ENCODE measurements at places on chromosomes 7 and 10.

GRCh38 chr7:159151231-159151630 is 6.6 kb upstream of the VIPR2 start:
- DNase-seq: no peak

DNA sequence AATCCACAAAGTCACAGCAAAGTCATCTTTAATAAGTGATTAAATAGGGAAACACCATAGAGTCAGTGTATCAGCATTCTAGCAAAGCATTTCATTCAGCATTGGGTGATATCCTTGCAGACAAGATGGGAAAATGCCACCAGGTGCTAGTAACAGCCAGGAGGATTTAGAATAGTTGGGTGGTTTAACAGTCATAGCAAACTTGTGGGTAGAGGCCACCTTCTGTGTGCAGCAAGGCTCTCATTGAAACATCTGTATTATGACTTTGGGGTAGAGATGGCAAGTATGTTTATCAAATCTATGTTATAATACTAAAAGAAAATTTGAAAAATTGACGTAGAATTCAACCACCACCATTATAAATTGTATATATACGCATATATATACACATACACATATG is 26.4 kb upstream of the ADO start:
- no peak for DNase-seq

GRCh38 chr10:132841615-132841975 is 55.6 kb upstream of the NKX6-2 start:
- DNase-seq: no peak

GRCh38 chr10:63711867-63712716 is 190.9 kb downstream of the REEP3 start:
- peak; percentile 87 for DNase-seq

GRCh38 chr7:136174477-136175125 is 197.4 kb upstream of the MTPN start:
- DNase-seq: no peak

DNA sequence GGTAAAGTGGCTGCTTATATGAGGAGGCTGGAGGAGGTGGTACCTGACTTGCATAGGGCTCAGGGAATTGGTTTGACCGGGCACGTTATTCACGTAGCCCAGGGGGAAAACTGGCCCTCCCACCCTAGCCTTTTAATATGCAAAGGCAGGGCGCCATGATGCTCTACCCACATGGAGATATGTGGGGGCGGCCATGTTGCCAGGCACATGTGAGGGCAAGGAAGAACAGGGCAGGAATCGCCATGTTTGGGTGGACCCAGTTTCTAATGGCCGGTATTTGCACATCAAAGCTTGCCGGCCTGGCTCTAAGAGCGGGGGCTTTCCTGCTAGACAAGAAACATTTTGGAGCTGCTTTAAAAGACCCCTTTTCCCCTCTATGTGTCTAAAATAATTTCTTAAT is 949.7 kb upstream of the C7orf33 start:
- DNase-seq: no peak

- no peak for DNase-seq
Observed at GRCh38 chr7:13139436-13139835, 452.0 kb downstream of the ARL4A start.

DNA sequence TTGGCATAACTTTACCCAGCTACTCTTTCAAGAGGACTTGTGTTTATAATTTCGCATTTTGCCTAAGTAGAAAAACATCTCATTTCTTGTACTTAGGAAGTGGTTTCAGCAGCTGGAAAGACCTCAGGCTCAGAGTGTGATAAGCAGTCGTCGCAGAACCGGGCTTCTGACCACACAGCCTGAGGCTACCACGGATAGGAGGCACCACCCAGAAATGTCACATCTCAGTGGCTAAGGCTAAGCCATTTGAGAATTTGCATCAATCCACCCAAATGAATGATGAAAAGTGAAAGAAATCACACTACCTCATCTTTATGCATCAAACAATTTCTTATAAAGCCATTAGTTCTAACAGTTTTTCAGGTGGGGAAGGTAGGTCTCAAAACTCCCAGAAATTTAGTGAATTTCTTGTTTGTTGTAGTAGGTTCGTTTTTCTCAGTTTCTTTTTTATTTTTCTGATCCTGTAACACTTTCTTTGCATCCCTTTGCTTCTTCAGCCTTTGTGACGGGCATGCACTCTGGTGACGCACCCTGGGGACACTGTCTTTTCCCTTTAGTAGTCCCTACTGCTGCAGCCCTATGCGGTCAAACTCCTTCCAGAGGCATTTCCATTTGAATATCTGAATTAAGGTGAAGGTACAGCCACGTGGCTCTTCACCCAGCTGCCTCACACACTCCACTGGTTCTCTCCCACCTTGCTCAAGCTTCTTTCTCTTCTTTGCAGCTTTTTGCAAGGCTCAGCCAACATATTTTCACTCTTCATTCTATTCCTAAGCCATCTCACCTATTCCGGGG is 68.5 kb downstream of the MAP3K8 start:
- DNase-seq: no peak

GRCh38 chr10:6516281-6516928 is 63.7 kb downstream of the PRKCQ start:
- no peak for DNase-seq

DNA sequence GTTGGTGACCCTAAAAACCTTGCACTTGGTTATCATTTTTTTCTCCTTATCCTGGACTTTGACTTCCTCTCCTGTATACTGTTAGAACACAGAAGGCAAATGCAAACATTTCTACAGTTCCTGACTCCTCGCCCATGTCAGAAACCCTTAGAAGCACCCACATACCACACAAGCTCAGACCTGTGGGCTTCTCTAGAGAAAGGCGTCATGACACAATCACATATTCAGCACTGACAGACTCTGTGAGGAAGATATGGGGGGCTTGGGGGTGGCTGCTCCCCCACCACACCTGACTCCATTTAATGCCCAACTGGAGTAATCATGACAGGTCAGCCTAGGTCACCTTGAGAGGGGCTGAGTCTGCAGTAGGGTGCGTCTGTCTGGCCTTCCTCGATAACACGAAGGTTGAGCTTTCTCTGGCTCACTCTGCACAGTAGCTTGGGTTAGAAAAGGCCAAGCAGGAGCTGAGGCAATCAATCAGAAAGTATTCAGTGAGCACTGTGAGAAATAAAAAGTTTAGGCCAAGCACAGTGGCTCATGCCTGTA is 50.9 kb downstream of the CCDC3 start:
- no peak for DNase-seq

GRCh38 chr10:117818721-117819120 is 228.0 kb downstream of the RAB11FIP2 start:
- DNase-seq: no peak

DNA sequence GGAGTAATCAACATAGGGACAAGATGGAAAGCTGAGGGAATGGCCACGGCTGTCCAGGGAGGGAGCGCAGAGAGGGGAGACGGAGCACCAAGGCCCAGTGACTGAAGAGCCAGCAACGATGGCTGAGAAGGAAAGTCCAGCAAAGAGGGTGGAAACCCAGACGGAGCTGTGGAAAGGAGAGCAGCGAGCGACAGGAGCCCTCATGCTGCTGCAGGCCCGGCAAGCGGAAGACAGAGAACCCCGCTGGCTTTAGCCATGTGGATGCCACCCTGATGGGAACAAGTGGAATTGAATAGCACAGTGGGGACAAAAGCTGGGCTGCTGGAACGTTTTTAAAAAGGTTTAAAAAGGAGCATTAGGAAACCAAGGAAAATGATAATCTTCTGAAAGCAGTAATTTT is 82.9 kb upstream of the DDC start:
- no peak for DNase-seq

DNA sequence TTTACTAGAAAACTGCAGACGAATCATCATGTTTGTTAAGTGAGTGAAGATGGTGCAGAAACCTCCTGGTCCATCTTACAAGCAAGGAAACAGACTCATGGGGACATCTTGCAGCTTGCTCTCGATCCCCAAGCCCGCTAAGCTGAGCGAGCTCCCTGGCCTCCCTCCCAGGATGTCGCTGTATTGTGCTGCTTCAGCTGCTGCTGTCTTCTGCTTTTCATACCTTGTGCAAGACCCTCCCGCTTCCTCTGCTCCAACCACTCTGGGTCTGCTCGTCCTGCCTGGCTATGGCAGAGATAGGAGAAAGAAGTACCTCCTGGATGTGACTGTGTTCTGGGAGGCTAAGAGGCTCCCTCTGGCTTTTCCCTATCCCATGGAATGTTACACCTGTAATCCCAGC is 285.2 kb upstream of the FZD8 start:
- no peak for DNase-seq

GRCh38 chr7:116348346-116348745 is 138.0 kb downstream of the TES start:
- DNase-seq: no peak

DNA sequence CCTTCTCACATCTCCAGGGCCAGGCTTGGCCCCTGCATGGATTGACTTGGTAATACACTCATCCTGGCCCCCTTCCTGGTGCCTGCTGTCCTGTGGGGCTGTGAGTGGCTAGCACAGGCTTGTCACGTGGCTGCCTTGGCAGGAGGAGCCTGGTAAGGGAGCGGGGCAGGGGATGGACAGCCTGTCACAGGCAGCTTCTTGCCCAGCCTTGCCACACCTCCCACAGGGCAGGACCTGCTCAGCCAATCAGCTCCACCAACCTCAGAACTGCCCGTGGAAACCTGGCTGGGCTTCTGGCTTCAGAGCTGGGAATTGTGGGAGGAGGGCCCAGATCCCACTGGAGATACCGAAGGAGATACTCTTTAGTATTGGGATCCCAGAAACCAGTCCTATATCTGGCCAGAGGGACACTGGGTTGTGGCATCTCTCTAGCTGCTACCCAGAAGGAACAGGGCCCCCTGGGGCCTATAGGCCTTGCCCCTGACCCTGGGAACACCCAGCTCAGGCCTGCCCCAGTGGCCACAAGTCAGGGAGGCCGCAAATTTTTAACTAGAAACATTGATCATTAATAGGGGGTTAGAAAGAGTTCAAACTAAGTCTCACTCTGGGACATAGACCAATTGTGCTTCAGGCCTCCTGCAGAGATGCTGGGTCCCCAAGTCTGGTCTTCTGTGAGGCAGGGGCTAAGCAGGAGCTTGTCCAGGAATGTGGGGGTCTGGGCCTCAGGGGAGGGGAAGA is at the start of gene HOGA1:
HOGA1 (plus strand) TSS at position 330 of the 738 bp plus-strand sequence; CDS start at position 645, 315 bp downstream.
- DNase-seq: no peak

DNA sequence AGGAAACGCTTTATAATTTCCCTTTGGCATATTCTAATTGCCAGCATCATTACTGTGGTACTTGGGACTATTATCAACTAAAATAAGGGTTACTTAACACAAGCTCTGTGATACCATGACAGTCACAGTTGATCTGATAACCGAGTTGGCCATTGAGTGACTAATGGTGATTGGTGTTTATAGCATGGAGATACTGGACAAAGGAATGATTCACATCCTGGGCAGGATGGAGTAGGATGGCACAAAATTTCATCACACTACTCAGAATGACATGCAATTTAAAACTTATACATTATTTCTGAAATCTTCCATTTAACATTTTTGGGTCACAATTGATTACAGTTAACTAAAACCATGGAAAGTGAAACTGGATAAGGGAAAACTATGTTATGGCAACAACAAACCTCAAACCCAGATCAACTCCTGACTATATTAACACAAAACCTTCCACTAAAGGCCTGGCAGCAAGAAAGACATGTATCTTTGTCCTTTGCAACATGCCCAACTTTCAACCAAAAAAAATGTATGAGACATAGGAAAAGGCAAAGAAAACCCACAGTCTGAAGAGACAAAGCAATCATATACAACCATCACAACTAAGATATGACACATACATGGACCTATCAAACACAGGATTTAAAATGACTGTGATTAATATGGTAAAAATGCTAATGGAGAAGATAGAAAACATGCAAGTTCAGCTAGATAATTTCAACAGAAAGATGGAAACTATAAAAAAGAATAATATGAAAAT is 208.5 kb upstream of the NRP1 start:
- DNase-seq: no peak

- no peak for DNase-seq
Observed at GRCh38 chr7:80273327-80273726, 138.7 kb downstream of the GNAI1 start.

GRCh38 chr10:96891840-96892239 is 59.7 kb downstream of the LCOR start:
- DNase-seq: no peak

DNA sequence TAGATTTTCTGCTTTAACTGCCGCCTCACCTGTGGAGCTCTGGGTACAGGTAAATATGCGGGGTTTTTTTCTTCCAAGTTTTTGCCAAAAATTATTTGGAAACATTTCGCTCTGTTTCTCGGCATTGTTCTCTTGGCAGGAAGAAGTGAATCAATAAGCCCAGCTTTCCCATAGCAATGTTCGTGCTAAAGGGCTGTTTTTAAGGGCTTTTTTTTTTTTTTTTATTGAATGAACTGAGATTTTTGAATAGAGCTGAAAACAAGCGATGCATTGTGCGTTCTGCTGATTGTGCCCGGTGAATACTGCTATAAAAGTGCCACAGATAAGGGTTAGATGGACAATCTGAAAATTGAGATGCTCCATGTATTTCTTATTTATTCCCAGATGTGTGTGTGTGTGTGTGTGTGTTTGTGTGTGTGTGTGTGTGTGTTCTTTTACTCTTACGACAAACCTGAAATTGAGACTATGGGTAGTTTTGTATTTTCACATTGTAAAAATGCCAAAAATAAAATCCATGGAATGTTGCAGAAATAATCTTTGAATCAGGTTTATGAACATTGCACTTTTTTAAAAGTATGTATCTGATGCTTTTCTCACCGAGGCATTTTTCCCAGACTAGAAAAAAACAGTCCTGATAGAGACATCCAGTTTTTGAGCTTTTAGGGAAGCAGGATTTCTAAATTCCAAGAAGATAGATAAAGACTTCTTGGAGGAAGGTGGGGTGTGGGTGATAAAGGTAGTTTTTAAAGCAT is 30.5 kb downstream of the KIAA1217 start:
- no peak for DNase-seq

- DNase-seq: no peak
Observed at GRCh38 chr10:124313374-124313773, 105.3 kb downstream of the OAT start.

GRCh38 chr10:93039110-93039509 is 21.5 kb upstream of the CYP26C1 start:
- DNase-seq: no peak

GRCh38 chr10:100654782-100655325 is 90.5 kb upstream of the PAX2 start:
- DNase-seq: no peak

- no peak for DNase-seq
Observed at GRCh38 chr7:69213878-69214277, 384.4 kb upstream of the AUTS2 start.

- DNase-seq: no peak
Observed at GRCh38 chr7:17347401-17347800, 48.9 kb downstream of the AHR start.

GRCh38 chr10:11150231-11150731 is 132.6 kb downstream of the CELF2 start:
- no peak for DNase-seq

DNA sequence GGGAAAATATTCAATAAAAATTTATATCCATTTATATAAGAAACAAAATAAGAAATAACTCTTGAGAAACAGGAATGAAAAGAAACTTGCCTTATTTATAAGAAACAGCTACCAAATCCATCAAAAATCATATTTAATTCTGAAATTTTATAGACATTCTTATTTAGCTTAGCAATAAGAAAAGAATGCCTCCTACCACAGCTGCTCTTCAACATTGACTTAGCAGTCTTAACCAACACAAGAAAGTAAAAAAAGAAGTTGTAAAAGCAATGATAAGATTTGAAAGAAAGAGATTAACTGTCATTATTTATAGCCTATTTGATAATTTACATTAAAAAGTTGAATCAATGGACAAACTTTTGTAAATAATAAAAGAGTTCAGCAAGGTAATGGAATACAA is 212.8 kb downstream of the ZNF365 start:
- no peak for DNase-seq

- DNase-seq: no peak
Observed at GRCh38 chr7:5827755-5828154, 46.3 kb upstream of the RNF216 start.

Measured in BJ (cell line).